ENCODE measurements at places on chromosomes 3 and 15.
A peak's percentile ranks its signal among the peaks of the same experiment; 100 is the strongest.

DNA sequence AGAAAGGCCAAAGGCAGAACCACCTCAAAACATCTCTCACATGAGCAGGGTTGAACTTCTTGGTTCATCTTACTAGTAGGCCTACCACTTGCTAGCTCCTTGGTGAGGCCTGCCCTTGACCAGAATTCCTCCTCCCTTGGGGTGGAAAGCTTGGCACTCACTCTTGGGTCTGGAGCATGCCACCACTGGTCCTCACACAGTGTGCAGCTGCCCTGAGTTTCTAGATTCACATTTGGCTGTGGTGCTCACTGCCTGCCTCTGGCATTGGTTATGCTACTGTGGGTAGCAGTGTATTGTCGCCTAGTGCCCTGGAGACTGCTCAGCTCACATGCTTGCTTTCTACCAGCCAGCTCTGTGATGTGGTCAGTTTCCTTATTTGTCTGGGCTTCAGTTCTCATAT is 23.7 kb downstream of the OXNAD1 start:
- no peak for DNase-seq

DNA sequence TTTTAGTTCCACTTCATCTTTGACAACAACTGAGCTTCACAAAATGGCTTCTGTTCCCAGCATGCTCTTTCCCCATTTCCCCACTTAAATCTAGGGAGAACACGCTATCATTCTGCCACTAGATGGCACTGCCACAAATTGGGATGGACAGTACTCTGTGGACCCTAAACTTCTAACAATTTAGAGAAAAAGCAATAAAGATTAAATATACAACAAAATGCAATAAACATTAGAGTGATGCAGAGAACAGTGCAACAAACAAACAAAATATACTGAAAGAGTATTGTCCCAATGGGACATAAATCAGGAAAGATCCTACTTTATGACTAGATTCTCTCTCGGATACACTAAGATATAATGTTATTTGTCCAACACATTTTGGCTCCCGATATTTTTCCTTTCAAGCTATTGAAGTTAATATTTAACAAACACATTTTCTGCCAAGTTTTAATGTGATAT is 169.7 kb upstream of the TMCO5A start:
- DNase-seq, result no peak

DNA sequence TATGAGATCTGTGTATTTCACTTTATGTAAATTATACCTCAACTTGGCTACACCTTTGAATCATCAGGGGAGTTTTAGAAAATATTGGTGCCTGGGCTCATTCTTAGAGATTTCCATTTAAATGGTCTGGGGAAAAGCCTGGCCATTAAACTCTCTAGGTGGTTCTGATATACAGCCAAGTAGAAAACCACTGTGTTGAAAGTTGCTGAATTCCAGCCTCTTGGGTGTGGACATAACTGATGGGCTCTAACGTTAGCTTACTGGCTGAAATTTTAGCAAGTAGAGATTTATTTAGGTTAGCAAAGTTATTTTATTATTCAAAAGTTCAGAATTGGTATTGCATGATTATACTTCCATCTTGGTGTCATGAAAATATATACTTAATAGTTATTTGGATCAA is 84.1 kb downstream of the ATG7 start:
- DNase-seq, result no peak

DNA sequence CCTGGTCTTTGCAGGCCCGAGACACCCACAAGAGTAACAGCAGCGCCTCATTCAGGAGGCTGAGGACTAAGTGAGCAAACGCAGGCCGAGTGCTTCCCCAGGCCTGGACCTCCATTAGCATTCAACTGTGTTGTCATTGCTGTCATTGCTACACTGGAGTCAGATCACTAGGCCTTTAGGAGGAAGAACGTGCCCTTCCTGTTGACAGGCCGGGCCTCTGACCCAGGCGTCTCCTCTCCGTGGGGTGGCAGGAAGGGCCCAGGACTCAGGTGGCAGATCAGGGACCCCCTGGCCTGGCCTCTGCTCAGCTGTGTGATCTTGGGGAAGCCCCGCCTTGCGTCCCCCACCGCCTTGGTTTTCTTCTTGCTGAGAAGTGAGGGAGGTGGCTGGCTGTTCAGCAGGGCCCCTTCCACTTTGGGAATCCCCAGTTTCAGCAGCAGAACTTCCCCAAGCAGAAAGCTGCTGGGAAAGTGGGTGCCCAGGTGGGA is 19.1 kb downstream of the ZDHHC19 start:
- DNase-seq, result no peak

GRCh38 chr15:36866896-36867295 is 233.5 kb downstream of the MEIS2 start:
- no peak for DNase-seq

DNA sequence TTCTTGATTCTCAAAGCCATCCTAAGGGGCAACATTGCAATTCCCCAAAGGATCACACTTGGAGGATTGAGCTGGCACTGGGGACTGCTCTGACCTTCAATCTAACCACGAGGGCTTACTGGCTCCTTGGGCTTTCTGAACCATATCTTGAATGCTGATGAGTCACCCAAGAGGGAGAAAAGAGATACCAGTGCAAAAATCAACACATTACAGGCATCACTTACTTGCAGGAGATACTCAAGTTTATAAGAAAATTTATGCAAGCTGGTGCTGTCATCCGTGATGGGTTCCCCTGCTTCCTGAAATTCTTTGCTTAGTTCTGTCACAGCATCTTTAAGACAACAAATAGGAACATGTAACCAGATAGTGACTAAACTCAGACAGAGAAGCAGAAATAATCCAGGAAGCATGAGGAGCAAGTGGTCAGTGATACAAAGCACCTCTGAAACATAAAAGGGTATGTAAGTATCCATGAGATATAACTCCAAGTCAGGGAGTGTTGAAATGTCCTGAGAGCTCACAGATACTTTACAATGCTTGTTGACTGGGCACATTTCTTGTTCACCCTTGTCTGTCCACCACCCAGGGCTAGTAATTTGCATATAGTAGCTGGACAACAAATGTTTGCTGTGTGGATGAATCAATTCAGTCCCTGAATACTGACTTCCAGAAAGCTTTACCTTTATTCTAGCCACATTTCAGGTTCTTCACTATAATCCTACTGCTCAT is 14.1 kb downstream of the FYCO1 start:
- DNase-seq, result no peak

DNA sequence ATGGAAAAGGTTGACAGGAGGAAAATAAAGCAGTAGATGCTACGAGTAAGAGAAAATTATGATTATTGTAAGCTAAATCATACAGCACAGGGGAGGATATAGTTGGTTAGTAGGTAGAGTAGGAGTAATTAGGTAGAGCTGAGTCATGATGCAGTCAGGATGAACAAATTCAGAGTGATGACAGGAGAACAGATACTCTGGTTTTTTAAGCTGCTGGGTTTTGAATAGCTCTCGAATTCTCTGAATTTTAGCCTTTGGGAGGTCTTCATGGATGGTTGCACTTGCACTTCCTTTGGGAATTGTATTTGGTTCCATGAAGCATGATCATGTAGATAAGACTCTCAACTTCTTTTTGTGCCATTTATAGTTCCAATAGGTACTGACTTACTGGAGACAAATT is 96.2 kb downstream of the ECT2 start:
- DNase-seq, result peak; percentile 68

DNA sequence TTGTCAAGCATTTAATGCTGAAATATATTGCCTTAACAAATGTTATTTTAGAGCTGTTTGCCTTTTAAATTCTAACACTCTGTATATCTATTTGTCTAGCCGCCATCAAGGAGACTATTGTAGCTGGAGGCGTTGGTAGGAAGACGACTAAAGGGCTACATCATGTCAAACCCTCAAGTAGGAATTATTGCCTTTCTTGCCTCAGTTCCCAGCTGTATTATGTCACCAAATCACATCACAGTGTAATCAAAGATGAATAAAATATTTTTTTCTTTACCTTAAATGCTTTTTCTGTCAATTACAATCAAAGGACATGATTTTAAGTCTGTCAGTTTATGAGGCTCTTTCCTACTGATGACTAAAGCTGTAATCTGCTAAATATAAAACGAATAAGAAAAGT is 233.1 kb downstream of the ZIC4 start:
- no peak for DNase-seq

DNA sequence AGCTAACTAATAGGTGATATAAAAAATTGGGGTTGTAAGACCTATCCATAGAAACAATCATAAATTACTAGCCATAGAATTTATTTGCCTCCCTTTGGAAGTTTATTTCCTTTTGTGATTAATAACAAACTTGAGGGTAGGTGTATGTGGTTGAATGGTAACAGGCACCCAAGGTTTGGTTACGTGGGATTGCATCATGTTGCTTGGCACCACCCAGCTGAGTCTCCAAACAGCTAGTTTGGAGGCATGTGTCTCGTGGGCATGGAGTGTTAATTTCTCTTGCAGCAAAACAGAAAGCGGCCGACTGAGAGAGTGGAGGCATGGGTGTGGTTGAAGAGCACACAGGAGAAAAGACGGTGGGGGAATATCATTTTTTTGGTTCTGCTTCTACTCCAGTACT is 441.4 kb downstream of the CNTN4 start:
- DNase-seq, result no peak

DNA sequence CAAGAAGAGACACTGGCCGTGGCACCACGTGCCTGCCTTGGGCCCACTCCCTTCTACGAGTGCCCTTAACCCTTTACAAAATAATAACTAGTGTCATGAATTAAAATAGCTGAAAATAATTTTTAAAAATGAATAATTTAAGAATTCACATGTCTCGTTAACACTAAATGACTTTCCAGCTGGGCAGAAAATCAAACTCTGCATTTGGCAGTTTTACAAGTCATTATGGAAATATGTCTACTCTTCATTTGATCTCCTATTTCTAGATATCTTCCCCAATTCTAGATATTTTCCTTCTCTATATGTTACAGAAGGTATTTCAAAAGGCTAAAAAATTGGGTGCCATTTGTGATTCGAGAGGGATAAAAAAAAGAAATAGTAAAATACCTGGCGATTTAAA is 100.2 kb downstream of the RORA start:
- no peak for DNase-seq

DNA sequence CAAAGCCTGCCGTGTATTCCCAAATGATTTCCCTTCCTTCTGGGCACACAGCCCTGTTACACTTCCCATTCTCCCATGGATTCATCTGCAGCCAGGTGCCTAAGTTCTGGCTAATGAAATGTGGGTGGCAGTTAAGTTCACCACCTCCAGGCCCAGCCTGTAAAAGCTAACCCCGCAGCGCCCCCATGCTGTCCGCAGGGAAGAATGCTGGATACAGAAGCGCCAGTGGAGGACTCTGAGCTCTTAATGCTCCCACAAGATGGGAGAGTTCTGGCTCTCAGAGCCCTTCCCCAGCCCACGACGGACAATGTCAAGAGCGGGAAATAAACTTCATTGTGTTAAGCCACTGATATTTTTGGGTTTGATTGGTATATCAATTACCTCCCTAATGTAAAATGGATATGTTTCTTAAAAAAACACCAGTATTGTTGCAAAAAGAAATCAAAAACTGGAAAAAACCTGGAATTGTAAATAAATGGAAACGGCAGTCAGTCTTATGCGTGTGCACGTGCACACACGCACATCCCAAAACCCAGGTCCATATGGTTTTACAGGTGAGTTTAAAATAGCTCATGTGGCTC is 37.7 kb upstream of the FGD5 start:
- no peak for DNase-seq

DNA sequence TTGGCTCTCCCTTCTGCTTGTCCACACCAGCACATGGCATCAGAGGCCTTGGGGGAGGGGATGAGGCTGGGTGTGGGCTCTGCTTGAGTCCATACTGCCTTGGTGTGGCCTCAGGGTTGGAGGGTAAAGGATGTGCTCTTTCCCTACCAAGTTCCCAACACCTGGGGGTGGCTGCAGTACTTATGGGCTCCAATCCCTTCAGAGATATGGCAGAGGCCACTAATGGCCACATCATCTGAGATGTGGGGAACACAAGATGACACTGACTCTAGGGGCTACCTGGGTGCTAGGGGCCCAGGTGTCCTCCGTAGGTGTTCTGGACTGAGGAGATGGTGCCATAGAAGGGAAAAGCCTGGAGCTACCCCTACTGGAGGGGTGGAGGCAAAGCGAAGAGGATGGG is 6.9 kb downstream of the CXCR6 start:
- no peak for DNase-seq

GRCh38 chr3:193124861-193125260 is 116.2 kb upstream of the PLAAT1 start:
- no peak for DNase-seq

GRCh38 chr3:134464064-134464688 is 21.6 kb downstream of the ANAPC13 start:
- DNase-seq, result peak; percentile 100

DNA sequence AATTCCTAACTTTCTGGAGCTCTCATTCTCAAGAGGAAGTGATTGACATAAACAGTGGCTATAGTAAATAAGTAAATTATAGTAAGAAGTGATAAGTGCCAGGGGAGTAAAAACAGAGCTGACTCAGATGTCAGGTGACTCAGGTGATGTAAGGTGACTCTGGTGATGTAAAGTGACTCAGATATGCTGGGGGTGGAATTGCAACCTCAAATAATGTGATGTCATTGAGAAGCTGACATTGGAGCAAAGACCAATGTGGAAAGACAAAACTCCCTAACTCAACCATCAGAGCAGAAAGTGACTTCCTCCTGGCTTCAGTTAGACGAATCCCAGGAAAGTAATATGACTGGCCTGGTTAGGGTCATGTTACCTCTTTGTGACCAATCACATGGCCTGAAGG is 144.2 kb upstream of the SNTN start:
- no peak for DNase-seq

- no peak for DNase-seq
Observed at GRCh38 chr15:75234191-75234810, 23.8 kb upstream of the GOLGA6C start.

DNA sequence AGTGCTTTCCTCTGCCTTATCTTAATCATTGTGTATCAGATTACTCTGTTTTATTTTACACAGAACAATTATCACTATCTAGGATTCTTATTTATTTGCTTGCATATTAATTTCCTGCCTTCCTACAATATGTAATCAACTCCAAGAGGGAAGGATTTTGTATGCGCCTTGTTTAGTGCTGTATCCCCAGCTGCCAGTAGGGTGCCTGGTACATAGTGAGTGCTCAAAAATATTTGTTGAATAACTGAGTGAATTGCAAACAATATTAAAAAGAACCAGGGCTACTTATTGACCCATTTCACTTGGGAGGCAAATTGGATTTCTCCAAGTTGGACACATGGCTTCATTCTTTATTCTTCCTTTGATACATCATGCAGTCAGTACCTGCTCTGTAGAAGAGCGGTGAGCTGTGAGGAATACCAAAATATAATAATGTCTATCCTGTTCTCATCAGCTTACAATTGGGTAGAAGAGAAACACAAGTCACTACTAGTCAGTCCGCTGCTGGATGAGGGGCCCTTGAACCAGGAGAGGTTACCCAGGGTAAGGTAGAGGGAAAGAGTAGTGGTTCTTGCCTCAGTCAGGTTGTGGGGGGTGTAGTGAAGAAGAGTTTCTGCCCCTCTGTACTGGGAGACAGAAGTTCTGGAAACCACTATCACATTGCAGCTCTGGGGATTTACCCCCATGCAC is 233.9 kb upstream of the ZBTB20 start:
- no peak for DNase-seq

DNA sequence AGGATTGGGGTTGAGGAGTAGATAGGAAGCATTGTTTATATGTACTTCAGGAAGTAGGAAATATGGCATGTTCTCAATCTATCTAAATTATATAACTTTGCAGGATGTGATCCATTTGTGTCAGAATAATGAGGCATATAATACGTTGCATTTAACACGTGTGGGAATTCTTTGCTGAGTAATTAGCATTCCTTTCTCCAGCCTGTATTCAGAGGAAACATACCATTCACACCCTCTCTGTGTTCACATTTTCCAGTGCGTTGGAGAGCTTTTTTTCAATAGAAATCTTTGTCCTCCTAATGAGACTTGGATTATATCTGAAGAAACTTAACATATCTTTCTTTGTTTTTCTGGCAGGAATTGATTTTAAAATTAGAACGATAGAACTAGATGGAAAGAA is 33.0 kb upstream of the APH1B start:
- DNase-seq, result peak; percentile 55

All from fibroblast of skin of left biceps (primary cell).